ENCODE measurements at places on chromosomes 6 and 20.

- DNase-seq, result no peak
Observed at GRCh38 chr6:1940381-1940780, 305.0 kb downstream of the GMDS start.

- no peak for DNase-seq
Observed at GRCh38 chr6:8054276-8054675, 9.9 kb downstream of the BLOC1S5 start.

- peak; percentile 85 for DNase-seq
Observed at GRCh38 chr6:21588481-21589351, 4.8 kb upstream of the SOX4 start.

- no peak for DNase-seq
Observed at GRCh38 chr6:159065759-159066329, 21.1 kb upstream of the TAGAP start.

DNA sequence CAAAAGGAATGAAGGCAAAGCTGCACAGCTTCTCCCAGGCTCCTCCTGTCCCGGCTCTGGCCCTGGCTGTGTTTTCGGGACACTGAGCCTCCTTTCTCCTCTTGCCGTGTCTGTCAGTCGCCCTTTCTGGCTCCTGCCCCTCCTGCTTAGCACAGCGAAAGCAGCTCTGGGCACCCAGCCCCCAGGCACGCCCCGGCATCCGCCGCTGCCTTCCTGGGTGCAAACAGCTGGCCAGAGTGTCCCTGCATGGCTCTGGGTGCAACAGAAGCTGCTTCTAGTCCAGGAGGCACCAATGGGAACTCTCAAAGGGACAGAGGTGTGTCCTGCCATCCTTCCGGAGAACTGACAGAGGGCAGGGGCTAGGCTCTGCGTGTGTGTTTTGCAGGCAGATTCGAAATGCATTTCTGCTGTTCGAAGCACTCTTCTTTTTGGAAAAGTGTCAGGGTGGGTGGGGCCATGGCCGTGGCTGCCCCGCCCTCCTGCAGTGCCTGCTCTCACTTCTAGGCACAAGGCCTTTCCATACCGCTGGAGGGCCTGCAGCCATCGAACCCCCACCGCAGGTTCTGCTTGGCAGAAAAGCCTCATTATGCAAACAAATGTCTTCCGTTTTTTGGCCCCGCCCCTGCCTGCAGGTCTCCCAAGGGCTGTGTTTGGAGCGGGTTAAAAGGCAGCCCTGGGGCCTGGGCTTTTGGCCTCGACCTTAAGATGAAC, 15.5 kb downstream of the COL9A3 start:
- no peak for DNase-seq

DNA sequence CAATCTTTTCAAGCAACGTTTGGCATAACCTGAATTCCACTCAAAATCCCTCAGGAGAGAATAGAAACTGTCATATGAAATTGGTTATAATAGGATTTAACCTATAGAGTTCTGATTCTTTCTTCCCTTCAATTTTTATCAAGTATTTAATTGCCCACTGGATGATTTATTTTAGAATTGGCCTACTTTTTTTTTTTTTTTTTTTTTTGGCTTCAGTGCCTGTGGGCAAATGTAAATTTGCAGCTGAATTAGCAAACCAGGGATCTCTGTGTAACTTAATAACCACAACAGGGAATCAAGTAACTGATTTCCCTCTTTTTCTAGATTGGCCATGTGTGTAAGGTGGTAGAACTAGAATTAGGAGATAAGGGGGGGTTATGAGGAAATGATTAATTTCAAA, 157.0 kb downstream of the SOX4 start:
- DNase-seq, result no peak

DNA sequence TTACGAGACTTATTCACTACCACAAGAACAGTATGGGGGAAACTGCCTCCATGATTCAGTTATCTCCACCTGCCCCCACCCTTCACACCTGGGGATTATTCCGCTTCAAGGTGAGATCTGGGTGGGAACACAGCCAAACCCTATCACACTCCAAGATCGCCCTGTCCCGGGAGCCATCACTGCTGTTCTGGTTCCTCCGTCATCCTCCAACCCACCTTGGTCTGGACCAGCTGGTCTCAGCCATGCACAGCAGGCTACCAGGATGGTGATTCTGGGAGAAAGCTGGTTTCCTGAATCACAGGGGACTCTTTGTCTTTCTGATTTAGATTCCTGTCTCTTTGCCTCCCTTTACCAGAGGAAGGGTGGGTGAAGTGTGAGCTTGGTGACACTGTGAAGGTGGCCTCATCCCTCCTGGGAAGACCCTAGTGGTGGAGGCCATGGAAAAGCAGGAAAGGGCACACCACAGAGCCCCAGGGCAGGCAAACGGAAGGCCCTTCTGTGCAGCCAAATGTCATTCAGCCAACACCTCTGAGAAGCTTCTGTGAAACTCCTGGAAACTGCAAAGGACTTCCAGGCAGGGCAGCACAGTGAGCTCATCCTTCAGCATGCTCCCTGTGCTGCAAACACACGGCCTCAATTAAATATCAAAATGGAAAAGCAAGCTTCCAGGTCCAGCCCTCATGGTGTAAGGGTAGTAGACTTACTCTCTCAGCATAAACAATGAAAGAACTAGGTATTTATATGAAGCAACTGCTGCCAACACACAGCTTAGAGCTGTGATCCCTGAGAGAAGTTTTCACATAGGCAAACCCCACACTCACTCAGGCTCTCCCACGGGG, 169.8 kb downstream of the ANKRD60 start:
- no peak for DNase-seq

DNA sequence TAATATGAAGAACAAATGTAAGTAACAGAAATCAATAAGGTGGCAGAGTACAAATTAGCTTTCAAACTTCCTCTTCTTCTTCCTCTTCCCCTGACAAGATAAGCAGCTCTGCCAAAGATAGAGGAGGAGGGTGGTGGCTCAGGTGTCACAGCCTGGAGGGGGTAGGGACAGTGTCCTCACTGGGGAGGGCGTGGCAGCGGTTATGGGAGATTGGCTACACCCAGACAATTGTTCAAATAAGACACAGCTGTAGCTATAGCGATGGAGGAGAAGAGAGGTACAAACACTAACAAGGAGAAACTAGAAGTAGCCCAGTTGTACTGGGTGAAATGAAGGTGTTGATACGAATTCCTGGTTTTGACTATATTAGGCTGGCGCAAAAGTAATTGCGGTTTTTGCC, 198.5 kb downstream of the TBXT start:
- DNase-seq, result no peak

- DNase-seq, result no peak
Observed at GRCh38 chr6:127385668-127386430, 42.4 kb upstream of the ECHDC1 start.

GRCh38 chr20:49951151-49951550, 15.0 kb downstream of the RNF114 start:
- DNase-seq, result no peak

- DNase-seq, result no peak
Observed at GRCh38 chr20:49796600-49797343, 15.9 kb upstream of the SLC9A8 start.

GRCh38 chr20:18943542-18943941, 130.0 kb downstream of the SCP2D1 start:
- no peak for DNase-seq

GRCh38 chr6:14165091-14165490, 47.5 kb downstream of the CD83 start:
- no peak for DNase-seq

GRCh38 chr6:101435038-101435437, 41.5 kb downstream of the GRIK2 start:
- DNase-seq, result no peak

GRCh38 chr6:88220493-88220892, 54.3 kb upstream of the CNR1 start:
- no peak for DNase-seq

- no peak for DNase-seq
Observed at GRCh38 chr20:48722002-48722731, 105.6 kb downstream of the PREX1 start.

GRCh38 chr6:39453956-39454524, 131.5 kb upstream of the KCNK16 start:
- no peak for DNase-seq

GRCh38 chr6:10692965-10693538, 1.4 kb downstream of the C6orf52 start:
- no peak for DNase-seq

DNA sequence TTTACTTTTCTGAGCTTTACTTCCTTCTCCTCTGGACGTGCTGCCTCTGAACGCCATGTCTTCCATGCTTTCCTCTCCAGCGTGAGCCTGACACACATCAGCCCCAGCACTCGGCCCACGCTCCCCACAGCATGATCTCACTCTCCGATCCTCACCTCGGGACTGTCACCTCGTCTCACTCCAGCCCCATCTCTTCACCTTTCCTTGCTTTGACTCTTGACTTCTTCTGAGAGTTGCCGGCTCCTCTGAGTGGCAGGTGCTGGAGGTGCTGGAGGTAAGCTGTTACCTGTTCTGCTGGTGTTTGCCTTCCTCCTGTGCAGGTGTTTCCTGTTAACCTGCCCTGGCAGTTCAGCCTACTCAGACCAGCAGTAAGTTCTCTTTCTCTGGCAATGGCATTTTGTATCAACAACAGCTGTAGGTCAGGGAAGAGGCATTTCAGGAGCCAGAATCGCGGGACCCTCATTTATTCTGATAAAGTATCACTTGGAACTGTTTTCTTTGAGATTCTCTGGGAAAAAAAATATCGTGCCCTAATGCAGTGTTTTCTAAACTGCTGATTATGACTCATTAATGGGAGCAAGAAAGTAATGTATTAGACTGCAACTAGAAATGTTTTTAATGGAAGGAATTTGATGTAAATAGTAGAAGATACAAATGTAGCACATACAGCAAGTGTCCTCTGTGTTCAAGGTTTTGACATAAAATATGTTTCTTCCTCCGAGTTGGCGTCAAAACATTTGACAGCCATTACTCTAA, 106.5 kb downstream of the ARID1B start:
- DNase-seq, result no peak

DNA sequence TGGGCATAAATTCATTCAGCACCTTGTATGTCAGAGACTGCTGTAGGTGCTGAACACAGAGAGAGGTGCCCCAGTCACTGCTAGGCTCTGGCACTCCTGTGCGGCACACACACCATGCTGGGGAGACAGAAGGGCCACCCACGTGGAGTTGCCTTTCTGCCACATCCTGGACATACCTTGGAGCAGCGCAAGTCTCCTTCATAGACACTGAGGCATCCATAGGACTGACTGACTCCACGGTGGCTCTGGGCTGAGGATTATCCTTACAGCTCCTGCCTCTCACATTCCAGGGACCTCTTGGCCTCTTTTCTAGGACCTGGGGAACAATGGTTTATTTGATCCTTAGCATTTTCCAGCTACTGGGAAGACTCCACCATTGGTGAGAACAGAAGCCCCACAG, 26.0 kb upstream of the SLC22A23 start:
- no peak for DNase-seq

GRCh38 chr6:118659513-118660217, 8.3 kb upstream of the CEP85L start:
- DNase-seq, result no peak

DNA sequence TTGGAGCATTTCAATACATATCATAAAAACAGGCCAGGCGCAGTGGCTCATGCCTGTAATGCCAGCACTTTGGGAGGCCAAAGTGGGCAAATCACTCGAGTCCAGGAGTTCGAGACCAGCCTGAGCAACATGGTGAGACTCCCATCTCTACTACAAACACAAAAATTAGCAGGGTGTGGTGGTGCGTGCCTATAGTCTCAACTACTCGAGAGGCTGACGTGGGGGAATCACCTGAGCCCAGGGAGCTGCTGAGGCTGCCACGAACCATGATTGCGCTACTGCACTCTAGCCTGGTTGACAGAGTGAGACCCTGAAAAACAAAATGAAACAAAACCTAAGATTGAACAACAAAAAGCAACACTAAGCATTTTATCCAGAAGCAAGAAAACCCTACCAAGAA, 47.2 kb downstream of the BACH2 start:
- DNase-seq, result no peak

DNA sequence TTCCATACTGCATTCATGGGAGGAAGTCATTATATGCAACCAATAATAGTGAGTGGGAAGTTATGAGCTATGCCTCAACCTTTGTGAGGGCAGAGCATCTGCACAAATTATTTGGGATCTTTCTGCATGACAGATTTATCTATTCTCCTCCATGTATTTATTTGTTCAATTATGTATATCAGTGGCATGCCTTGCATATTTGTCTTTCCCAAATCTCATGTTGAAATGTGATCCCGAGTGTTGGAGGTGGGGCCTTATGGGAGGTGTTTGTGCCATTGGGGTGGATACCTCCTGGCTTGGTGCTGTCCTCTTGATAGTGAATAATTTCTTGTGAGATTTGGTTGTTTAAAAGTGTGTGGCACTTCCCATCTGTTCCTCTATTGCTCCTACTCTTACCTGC, 1246.0 kb upstream of the CITED2 start:
- DNase-seq, result no peak

DNA sequence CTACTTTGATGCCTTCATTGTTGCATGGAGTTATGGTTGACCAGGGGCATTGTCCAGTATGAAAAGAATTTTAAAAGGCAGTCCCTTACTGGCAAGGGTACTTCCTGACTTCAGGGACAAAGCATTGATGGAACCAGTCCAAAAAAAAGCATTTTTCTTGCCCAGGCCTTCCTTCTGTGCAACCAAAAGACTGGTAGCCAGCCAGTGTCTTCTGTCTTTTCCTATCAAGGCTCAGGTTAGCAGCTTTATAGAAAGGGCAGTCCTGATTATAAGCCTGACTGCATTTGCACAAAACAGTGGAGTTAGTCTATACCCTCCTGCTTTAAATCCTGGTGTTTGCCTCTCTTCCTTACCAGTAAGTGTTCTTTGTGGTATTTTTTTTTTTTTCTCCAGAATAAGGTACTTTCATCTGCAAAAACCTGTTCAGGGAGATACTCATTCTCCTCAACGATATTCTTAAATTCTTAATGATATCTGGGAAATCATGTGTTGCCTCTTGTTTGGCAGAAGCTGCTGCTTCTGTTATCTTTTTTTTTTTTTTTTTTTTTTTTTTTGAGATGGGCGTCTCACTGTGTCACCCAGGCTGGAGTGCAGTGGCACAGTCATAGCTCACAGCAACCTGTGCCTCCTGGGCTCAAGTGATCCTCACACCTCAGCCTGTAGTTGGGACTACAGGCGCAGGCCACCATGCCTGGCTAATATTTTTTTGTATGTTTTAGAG, 33.9 kb downstream of the SCAF8 start:
- peak; percentile 11 for DNase-seq

DNA sequence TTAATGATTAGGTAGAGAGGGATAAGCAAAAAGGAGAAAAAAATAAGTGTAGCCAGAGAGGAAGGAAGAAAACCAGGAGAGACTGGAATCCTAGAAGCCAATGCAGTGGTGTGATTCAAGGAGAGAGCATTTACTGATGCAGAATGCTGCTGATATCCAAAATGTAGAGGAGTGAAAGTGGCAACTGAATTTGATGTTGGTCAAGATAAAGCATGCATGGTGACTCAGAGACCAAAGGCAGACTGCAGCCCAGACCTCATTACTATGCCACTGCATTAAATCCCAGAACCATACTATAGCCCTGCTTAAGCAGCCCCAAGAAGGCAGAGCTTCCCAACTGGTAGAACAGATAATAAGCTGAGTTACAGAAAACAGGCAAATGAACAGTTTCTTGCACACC, 15.8 kb downstream of the KLHL32 start:
- DNase-seq, result no peak

DNA sequence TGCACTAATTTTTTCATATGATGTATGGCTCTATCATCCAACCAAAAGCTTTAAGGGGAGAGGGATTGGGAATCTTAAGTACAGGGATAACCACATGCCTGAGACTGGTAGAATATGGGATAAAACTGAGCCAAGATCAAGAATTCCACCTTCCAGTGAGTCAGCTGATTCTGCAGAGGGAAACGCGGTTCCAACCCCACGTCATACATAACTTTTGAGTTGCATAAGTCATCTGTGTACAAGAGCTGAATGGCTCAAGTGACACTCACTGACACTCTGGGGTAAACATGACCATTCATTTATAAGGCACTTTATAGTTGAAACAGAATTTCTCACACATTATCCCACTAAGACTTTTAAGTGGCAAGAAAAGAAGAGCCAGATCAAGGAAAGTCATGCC, 16.4 kb downstream of the TRIM27 start:
- no peak for DNase-seq
